Neural progenitor cell (in vitro differentiated cells): ENCODE measurements at places on chromosomes 13 and 19. TPM values are rescaled to one million over a fixed set of nuclear protein-coding genes. Genes with fewer than 3 reads are reported as not detected.

- DNase-seq = no peak
Measured at GRCh38 chr13:58728126-58728525, 1096.6 kb downstream of the PCDH17 start.

GRCh38 chr19:27745978-27746542 lies 1466.9 kb downstream of the UQCRFS1 start:
- no peak for DNase-seq

- no peak for DNase-seq
Measured at GRCh38 chr19:33390101-33390907, 16.8 kb downstream of the CEBPG start.

DNA sequence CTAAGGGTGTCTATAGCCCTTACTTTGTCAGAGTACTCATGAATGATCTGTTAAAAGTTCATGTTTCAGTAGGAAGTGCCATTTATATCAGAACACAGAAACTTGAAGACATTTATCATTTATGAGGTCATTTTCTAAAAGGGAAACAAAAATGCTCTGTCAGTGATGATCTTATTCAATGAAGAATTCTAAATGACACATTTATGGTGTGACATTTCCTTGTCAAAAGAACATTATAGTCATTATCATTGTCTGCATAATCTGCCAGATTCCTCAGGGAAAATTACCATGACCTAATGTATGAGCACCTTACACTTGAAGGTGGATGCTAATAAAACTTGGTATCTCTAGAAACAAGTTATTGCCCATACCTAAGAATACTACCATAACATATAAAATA lies 853.8 kb upstream of the SLITRK6 start:
- DNase-seq = no peak

DNA sequence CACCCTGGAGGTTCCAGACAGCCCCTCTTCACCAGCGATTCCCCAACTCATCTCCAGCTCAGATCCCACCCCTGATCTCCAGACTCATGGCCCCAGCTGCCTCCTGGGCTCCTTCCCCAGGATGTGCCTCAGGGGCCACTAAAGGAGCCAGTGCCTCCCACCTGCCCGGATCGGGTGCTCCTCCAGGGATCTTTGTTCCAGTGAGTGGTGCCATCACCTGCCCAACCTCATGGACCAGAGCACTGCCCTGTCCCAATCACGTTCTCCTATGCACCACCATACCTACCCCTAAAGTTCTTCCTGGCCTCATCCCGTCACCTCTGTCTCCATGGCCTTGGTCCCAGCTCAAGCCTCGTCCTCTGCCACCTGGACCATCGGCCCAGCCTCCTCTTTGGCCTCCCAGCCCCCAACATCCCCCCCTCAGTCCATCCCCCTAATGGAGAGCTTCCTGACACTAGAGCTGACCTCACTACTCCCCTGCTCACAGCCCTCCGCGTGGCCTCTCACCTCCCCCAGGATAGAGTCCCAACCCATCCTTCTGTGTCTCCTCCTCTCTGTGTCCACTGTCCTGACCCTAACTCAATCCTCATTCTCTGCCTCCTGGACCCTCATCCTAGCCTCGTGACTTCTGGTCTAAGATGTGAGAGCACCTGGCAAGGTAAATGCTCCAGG lies 8.8 kb upstream of the GARIN5A start:
- no peak for DNase-seq

- DNase-seq = peak; percentile 96
Measured at GRCh38 chr19:58002384-58003173, at the start of gene ZNF606. TSS of gene ZNF606 (minus strand) at chr19:58002820. CDS start at chr19:58001319, 1,501 bp downstream.

DNA sequence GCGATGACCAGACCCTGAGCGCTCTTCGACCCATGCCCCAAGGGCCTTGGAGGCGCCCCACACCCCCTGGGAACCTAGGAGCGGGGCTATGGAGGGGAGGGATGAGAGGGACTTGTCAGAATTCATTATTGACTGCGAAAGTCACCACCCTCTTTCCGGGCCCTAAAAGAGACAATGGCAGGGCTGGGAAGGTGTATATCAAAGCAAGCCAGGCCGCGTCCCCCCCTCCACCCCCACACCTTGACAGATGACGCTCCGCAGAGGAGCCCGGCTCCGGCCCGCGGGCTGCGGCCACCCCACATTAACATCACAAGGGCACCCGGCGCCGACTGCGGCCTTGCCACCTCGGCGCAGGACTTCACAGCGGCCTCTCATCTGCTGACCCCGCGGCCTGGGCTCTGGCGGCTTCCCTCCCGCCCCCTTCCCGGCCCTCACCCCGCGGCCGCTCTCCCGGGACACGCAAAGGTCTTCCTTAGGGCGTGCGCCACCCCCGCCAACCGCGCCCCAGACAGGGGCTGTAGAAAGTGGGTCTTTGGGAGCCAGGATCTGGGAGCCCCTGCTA lies 2.4 kb downstream of the CDX2 start:
- peak; percentile 51 for DNase-seq

DNA sequence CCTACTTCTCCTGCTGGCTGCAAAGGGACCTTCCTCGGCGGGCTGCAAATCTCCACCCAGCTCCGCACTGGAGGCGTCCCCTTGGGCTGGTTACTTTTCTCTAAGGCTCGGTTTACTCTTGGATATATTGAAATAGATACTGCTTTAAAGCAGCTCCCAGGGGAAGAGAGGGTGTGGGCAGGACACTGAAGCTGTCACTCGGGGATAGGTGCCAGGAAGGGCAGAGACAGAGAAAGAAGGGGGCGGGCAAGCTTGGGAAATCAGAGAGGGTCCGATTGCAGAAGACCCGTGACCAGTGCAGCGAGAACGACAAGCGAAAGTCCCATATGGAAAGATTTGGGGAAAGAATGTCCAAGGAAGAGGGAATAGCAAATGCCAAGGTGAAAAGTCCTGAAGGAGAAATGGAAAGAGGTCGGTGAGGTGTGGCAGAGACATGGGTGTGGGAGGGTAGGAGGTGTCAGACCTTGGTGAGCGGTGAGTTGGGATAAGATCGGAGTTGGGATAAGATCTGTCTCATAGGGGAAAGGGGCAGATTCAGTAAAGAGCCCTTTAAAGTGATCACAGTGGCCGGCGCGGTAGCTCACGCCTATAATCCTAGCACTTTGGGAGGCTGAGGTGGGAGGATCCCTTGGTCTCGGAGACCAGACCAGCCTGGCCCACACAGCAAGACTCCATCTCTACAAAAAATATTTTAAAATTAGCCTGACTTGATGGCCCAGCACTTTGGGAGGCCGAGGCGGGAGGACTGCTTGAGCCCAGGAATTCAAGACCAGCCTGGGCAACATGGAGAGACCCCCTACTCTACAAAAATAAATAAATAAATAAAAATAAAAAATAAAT lies 618 bp downstream of the THSD8 start:
- DNase-seq = no peak

DNA sequence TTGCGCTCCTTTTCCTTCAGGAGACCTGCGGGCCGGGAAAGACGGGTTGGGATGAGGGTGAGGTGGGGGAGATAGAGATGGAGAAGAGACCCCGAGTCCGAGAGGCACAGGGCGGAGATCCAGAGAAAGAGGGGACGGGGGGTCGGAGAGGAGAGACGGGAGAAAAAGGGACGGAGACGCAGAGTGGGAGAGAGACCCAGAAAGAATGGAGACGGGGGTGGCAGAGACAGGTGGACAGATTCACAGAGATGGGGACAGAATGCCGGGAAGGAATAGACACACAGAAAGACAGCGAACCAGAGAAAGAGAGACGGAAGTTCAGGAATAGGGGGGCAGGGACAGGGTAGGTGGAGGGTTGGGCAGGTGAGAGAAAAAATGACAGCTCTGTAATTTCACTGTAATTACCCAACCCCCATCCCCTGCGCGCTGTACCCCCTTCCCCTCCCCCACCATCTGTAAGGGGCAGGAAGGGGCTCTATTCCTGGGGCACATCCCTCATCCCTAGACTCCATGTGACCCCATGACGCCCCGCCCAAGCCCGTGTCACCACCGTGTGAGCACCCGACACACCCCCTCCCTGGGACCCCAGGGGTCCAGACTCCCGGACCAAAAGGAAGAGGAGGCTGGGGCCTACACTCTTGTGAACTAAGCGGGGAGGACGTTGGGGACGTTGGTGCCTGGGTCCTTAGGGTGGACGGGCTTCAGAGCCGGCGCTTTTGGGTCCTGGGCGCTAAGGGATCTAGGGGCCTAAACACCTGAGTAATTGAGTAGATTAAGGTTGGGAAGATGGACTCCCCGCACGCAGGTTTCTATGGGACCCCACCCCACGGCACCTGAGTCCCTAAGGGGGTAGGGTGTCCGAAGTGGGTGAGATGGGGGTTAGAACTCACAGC lies 967 bp downstream of the DBP start:
- DNase-seq = peak; percentile 46

- no peak for DNase-seq
Measured at GRCh38 chr19:756236-756635, 5.3 kb downstream of the MISP start.

DNA sequence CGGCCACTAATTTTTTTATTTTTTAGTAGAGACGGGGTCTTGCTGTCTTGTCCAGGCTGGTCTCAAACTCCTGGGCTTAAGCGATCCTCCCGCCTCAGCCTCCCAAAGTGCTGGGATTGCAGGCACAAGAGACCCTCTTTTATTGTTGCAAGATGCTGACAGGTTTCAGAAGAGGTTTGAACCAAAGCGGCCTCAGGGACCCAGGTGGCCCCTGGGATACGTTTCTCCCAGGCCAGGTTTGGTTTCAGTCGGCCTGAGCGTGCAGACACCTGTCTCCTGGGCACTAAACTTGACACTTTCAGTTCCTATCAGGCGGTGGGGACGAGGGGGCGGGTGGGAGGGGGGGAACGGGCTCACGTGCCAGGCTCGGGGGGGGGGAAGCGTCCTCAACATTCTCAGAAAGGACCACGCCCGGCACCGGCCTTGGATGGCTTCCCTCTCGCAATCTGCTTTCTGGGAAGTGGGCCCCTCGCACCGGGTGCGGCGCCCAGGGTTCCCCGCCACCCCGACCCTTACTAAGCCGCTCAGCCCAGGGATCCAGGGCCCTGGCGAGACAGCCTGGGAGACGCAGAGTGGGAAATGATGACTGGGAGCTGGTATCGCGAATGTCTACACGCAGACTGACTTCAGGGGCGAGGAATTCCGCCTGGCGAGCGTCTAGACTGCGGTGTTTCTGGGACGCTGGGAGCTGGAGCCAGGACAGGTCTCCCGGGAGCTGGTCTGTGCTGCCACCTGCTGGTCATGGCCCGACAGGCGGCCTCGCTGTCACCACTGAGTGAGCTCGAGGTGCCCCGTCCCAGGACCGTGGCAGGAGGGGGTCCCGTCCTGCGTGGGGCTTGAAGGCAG lies 91.6 kb downstream of the GNG7 start:
- DNase-seq = peak; percentile 92

DNA sequence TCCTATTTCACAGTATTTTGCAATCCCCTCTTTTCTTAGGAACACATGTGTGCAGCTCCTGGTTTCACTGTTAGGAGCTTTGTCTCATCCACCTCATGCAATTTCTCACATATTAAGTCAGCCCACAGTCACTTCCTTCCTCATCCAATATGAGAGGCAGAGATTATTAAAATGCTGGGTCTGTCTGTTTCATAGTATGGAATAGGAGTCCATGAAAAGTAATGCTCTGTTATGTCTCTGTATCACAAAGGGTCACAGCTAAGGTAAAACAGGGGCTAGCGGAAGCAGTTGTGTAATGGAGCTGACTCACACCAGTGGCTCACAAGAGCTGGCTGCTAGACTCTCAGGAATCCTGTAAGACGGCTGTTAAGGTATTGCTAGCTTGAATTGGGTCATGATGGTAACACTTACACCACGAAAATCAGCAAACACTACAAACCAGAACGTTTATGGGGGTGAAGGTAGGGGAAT lies 216.5 kb downstream of the EFNB2 start:
- DNase-seq = no peak

GRCh38 chr13:69243366-69243765 lies 864.3 kb upstream of the ATXN8OS start:
- no peak for DNase-seq

GRCh38 chr19:34888091-34888490 lies 38.6 kb upstream of the ZNF30 start:
- DNase-seq = no peak

DNA sequence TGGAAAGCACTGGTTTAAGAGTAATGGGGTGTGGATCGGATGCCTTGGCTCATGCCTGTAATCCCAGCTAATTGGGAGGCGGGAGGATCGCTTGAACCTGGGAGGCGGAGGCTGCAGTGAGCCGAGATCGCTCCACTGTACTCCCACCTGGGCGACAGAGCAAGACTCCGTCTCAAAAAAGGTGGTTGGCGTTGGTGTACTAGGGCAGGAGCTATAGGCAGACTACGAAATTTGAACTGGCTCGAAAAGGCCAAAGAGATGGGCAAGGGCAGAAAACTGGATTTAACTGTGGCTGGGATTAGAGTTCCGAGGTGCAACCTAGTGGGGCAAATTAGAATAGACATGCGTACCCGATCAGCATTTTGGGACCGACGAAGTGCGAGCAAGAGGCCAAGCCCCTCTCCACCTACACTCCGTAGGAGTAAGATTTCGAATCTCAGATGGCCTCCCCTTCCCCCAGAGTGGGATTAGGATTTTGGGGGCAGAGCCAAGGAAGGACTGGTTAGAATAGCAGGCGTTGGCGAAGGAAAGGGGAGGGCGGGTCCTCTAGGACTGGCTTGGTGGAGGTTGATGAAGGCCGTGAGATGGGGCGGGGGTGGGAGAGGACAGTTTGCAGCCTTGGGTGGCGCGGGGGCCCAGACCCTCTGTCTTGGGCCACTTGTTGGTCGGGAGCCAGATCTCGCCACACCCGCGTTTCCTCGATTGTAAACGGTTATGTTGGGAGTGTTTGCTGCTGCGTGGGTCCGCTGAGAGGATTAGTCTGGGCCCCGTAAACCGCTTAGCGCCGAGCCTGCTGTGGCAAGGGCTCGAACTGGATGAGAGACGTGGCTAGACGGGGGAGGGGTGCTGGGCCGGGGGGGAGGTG lies 2.0 kb upstream of the INAFM1 start:
- DNase-seq = peak; percentile 63

- DNase-seq = peak; percentile 53
Measured at GRCh38 chr19:45467115-45467455, 711 bp upstream of the FOSB start.

GRCh38 chr13:80379245-80379644 lies 38.3 kb upstream of the SPRY2 start:
- no peak for DNase-seq

- DNase-seq = no peak
Measured at GRCh38 chr19:28500982-28501630, 711.8 kb downstream of the UQCRFS1 start.

GRCh38 chr13:75784003-75784402 lies 147.9 kb downstream of the LMO7 start:
- no peak for DNase-seq

The NXNL1 gene
- total RNA-seq = not detected in 2 replicates

The KIR2DL3 gene
- not detected in 2 replicates for total RNA-seq

The ZNF543 gene
- total RNA-seq = 9.5 and 11.6 TPM in 2 replicates

The RELB gene
- 0.43 and 5.9 TPM in 2 replicates for total RNA-seq

The ZNF433 gene
- total RNA-seq = 8.2 and 8.3 TPM in 2 replicates

The UBE2L5 gene
- total RNA-seq = not detected in 2 replicates

The DEDD2 gene
- 19.8 and 54.2 TPM in 2 replicates for total RNA-seq

The ADGRE1 gene
- not detected in 2 replicates for total RNA-seq

The CDADC1 gene
- 1.7 and 2.9 TPM in 2 replicates for total RNA-seq

The TMEM150B gene
- total RNA-seq = 0.62 TPM in 1 of 2 replicates, not detected in the other

The CGB7 gene
- total RNA-seq = 0.31 TPM in 1 of 2 replicates, not detected in the other

The TBXA2R gene
- 0.09 TPM in 1 of 2 replicates, not detected in the other for total RNA-seq

The OR7E24 gene
- not detected in 2 replicates for total RNA-seq

The TNFAIP8L1 gene
- 8.2 and 15.2 TPM in 2 replicates for total RNA-seq

The LRRC8E gene
- 0.65 and 1.2 TPM in 2 replicates for total RNA-seq

The RUVBL2 gene
- 67.0 and 157 TPM in 2 replicates for total RNA-seq
